EH (cell line): ENCODE measurements at places on chromosomes 2 and 18.

- DNase-seq: no peak
Observed at GRCh38 chr2:49222975-49223528, 68.7 kb upstream of the FSHR start.

GRCh38 chr2:206989311-206989710 lies 50.0 kb downstream of the CPO start:
- DNase-seq: peak; percentile 26

DNA sequence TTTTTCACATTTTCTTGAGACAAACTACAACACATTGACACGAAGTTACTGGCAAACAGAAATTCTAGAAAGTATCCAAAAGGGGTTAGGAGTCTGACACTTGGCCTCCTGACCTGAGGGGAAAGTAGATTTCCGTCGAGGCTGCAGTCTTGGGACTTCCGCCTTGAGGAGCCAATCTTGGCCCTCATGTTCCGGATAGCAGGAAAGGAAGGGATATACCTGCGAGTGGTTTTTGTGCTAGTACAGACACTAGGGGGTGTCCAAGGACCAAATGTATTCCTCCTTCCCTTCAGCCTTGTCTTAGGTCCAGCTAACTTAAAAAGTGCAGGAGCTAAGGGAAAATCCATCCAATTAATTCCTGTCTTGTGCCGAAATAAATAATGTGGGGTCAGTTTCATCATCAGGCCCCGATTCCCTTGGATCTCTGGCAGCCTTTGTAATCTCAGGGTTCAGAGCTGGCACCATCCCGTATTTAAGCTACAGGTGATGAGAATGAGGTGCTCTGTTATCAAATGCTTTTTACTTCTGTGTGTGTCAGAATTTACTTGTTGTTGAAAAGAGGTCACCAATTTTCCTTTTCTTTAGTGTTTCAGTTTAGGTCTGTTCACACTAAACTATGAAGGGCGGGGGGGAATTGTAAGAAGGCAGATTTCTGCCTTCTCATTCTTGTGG lies 330.2 kb upstream of the FANCL start:
- peak; percentile 66 for DNase-seq

DNA sequence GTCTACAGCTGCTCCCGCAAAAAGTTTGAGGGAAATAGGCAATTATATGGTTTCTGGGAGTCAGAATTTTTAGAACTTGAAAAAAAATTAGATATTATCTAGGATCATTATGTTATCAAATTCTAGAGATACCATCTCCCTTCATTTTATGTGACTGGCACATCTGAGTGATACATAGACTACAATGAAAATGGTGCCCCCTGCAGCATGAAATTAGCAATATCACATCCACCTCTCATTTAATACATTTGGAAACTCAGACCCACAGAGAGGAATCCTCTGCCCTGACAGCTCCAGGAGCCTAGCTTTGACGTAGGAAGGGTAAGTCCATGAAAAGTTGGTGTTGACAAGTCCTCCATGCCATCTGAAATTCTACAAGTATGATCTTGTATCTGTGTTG lies 381.6 kb downstream of the SUCLG1 start:
- DNase-seq: peak; percentile 3

GRCh38 chr2:28129955-28130695 lies 239.6 kb downstream of the BABAM2 start:
- peak; percentile 60 for DNase-seq

- DNase-seq: no peak
Observed at GRCh38 chr2:239811111-239811781, 213.9 kb downstream of the NDUFA10 start.

GRCh38 chr18:48929941-48930713 lies 20.6 kb downstream of the SMAD7 start:
- peak; percentile 97 for DNase-seq

DNA sequence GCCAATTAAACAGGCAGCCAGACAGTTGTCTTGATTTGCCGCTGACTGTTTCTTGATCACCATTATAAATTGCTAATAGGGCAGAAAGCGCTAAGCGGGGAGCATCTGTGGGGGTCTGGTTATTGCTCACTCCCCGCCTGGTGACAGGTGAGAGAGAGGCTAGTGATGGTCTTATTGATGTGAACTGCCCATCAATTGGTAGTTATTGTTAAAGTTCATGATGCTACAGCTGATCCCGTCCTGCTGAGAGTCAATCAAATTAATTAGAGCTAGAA lies 148.5 kb downstream of the LNPK start:
- no peak for DNase-seq

- peak; percentile 25 for DNase-seq
Observed at GRCh38 chr2:25912851-25913695, 34.8 kb upstream of the ASXL2 start.

GRCh38 chr2:158713523-158714138 lies 81.5 kb upstream of the DAPL1 start:
- DNase-seq: peak; percentile 11

GRCh38 chr2:109185338-109185737 lies 56.3 kb downstream of the SH3RF3 start:
- DNase-seq: peak; percentile 93

DNA sequence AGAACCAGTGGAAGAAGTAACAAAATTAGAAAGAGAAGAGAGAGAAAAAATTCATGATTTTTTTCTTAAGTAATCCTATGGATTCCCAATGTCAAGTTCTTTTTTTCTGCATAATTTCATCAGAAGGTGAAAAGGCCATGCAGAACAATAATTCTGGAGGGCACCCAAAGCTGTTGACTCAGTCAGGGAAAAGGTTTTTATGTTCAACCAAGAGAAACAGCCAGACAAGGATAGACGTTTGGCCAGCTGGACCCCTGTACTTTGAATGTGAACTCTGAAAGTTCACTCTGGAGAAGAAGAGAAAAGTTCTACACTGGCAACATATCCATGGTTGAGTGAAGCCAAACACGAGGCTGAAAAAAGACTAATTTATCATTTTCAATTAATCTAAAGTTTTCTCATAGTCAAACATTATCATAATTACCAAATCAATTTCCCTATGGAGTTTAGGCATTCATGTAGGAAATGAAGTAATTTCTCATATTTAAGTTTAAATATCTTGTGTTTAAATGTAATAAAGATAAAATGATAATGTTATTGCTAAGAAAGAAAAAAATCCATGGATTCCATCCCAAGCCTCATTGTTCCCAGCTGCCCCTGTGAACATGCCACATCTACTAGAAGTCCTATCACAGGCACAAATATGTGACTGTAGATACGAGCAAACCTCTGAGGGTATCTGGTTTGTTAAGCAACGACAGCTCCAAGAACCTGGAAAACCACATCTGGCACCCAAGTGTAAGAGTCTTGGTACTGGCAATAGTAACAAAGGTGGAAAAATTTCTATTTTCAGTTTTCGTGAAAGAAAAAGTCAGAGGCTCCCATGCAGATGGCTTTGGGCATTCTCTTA lies 742.7 kb upstream of the ACVR2A start:
- no peak for DNase-seq

GRCh38 chr2:25389161-25389560 lies 47.4 kb upstream of the DNMT3A start:
- DNase-seq: no peak

GRCh38 chr2:219560037-219560892 lies 11.1 kb downstream of the OBSL1 start:
- no peak for DNase-seq

GRCh38 chr2:224930124-224930523 lies 112.1 kb downstream of the DOCK10 start:
- peak; percentile 64 for DNase-seq

- DNase-seq: no peak
Observed at GRCh38 chr18:54612237-54612636, 21.2 kb downstream of the DYNAP start.

- peak; percentile 41 for DNase-seq
Observed at GRCh38 chr2:228131833-228132232, 49.7 kb downstream of the SPHKAP start.

DNA sequence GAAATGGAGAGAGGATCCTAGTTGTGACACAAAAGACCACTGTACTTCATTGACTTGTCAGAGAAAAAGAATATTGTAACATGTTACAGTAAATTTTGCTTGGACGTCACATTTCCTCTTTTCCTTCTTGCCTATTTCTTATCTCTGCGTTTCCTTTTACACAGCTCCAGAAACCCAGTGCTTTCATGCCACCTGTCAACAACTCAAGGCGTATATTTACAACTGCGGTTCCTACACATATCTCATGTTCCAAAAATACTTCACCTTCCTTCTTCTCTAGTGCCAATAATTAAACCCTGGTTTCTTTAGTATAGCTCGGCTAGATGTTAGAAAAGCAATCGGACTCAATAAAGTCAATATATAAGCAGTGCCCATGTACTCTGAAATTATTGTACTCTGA lies 911.5 kb upstream of the FSHR start:
- DNase-seq: no peak

DNA sequence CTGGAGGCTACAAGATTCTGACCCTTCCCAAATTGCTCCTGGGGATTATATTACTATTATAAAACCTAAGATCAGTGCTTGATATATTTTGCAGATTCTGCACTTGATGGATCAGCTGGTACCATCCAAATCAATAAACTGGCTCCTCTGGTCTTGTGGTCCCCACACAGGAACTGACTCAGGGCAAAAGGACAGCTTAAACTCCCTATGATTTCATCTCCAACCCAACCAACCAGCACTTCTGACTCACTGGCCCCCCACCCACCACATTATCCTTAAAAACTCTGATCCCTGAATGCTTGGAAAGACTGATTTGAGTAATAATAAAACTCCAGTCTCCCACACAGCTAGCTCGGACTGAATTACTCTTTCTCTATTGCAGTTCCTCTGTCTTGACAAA lies 82.1 kb downstream of the TMEM163 start:
- DNase-seq: no peak

DNA sequence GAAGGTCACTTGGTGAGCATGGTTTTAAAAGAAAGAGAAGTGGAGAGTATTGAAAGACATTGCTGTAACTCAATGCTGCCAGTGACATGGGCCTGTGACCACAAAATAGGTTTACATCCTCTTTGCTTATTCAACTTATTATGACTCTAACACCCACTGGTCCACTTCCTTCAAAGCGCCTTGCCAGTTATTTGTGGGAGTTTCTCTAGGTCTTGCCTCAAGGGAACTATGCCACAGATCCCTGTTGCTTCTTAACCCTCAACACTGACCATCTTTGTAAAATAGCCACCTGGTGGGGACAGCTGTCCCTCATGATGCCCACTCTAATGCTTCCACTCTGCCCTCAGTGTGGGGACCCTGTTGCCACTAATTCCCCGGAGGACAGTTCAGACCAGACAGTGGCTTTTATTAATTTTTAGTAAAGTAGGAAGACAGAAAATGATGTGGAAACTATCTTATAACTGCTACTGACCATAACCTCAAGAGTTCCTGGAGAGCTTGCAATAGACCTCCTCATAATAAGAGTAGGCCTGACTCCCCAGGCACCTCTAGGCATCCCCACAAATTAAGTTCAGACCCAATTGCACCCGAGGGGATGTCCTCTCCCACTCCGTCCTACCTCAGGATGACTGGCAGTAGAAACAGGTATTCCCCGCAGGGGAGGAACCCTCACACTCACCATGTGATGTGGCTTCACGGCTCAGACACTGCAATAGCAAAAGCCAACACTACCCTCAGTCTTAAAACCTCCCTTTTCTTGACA lies 31.3 kb upstream of the SLC25A52 start:
- DNase-seq: no peak

DNA sequence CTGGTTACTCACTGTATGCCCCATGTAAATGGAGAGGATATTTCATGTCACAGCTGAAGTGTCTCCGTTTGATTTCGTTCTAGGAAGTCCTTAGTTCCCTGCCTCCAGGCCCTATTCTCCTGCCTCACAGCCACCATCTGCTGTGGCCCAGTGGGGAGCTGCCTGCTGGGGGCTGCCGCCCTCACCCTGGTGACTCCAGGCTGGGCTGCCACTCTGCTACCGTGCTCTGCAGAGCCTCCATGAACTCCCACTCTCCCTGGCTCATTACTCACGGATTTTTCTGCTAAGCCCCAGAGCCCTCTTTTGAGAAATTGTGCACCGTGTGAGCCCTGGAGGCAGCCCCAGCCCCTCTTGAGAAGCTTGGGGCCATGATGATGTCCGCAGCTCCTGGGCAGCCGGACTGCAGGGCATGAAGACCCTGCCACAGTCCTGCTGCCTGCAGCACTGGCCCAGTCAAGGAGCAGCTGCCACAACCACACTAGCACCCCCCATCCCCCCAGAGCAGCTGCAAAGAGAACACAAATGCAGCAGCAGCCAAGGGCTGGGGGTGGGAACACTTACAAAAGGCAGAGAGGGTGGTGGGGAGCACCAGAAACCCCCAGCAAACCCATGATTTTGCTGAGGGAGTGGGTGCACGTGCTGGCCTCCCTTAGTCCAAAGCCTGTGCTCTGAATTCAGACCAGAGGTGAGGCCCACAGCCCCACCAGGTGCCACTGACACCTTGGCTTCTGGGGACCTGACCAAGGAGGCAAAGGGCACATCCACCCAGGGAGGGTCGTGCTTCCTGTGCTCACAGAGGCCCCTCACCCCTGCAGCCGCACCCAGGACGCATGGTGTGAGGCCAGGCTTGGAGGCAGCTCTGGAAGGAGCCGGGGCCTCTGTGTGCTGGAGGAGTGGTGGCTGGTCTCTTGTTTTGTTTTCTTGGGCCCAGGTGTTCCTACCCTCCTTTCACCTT lies 270.2 kb upstream of the RAB6C start:
- DNase-seq: no peak

- no peak for DNase-seq
Observed at GRCh38 chr2:219658874-219659273, 31.4 kb downstream of the SLC4A3 start.

DNA sequence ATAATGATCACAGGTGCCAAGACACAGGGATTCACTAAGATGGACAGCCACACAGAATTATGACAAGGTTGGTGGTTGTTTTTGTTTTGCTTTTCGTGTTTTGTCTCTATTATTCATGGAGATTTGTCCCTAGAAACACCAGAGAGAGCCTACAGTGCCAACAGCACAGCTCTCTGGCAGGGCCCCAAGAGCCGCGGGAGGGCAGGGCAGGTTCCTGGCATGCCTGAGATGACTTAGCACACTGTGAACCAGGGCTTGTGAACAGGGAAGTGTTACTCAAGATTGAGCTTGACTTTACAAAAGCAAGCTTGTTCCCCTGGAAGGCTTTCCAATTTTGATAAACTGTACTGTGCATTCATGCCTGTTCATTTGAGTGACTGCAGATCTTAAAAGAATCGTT lies 437.4 kb upstream of the SALL3 start:
- no peak for DNase-seq

- no peak for DNase-seq
Observed at GRCh38 chr2:218186876-218187275, 20.1 kb upstream of the CXCR1 start.

- DNase-seq: no peak
Observed at GRCh38 chr2:10345126-10345525, 42.4 kb downstream of the HPCAL1 start.

DNA sequence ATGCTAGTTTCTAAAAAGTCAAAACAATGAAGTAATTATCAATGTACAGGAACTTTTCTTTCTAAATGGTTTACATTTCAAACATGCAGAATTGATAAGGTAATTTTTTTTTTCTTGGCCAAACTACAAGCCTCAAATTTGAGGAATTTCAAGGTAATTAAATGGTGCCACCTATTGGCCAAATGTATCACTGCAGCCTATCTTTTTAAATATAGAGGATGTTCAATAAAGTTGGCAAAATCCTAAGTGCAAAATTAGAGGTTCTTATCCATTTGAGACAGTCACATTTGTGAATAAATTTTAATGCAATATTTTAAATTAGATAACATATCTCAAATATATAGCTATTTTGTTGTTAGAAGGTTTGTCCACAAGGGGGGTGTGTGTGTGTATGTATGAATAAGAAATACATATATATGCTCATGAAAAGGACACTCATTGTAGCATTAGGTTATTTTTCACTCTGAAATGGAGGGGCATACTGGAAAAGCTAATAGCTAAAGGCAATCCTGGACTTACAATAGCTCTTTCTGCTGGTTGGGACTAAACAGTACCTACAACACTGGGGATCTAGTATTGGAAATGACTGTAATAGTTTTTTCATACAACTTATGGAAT lies 26.2 kb downstream of the MMADHC start:
- DNase-seq: peak; percentile 38
